ENCODE measurements at places on chromosomes 2 and 18. TPM values are rescaled to one million over a fixed set of nuclear protein-coding genes. Genes with fewer than 3 reads are reported as not detected.

DNA sequence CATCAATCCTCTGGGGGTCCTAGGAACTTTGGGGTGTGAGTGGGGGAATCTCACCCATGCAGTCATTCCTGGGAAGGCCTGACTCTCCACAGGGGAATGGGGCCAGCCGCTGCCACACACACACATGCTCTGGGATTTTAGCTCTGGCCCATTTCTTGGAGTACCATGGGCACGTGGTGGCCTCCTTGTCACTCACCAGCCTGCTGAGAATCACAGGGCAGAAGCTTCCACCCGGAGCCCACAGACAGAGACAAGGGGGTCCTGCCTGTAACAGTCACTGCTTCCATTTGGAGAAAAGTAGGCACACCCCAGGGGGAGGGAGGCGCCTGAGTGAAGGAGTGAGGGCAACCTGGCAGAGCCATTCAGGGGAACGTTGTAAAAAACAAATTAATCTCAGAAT, 48.8 kb downstream of the TWIST2 start:
- peaks cover 10% of the 10 kb centered on the region for H3K27me3 ChIP-seq
- H3K4me1 ChIP-seq = no peaks in the 10 kb centered on the region
- no peaks in the 10 kb centered on the region for H3K36me3 ChIP-seq
- no peak overlapping the region for H3K27ac ChIP-seq
- DNase-seq = no peak
- no peak overlapping the region for H3K4me3 ChIP-seq

Gene UCN
- total RNA-seq = 1.3 TPM

- H3K27ac ChIP-seq = no peak overlapping the region
- peaks cover 1% of the 10 kb centered on the region for H3K36me3 ChIP-seq
- no peak for DNase-seq
- no peak overlapping the region for H3K4me3 ChIP-seq
These were observed 264.5 kb downstream of the EIPR1 start for GRCh38 chr2:3113122-3113521.

- H3K27me3 ChIP-seq = no peaks in the 10 kb centered on the region
- H3K36me3 ChIP-seq = no peaks in the 10 kb centered on the region
- H3K27ac ChIP-seq = no peak overlapping the region
- H3K4me3 ChIP-seq = no peak overlapping the region
These were observed 35.7 kb downstream of the C18orf63 start for GRCh38 chr18:74351354-74351753.

DNA sequence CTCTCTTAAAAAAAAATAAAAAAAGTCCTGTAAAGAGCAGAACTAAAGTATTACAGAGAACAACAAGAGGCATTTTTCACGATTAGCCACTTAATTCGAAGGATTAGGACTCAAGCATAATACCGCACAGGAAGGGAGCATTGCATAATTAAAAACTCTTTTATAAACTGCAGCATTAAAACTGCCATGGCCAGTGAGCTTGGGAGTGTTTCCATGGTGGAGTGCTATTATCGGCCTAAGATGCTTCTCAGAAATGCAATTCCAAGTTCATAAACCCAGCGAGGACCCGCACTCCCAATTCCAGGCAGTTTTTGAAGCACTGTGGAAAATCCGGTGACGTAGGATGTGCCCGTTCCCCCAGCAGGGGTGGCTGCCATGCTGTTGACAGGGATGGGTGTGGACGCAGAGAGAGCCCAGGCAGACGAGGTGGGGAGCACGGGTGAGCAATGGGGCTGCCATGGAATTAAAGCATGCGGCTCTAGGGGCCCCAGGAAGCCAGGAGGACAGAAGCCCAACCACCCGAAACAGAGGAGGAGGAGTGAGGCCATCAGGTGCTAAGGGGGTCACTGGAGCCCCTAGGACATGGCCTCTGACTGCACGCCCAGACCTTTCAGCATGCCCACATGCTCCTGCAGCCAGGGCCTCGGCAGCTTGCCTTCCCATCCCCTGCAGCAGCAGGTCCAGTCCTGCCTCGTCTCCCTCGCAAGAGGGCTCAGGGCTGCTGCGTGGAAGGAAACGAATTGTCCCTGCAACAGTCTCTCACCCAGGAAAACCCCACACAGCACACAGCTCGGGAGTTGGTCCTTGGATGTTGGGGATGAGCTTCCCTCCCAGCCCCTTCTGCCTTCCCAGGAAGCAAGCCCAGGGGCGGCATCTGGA, 233.4 kb downstream of the NDUFA10 start:
- no peaks in the 10 kb centered on the region for H3K36me3 ChIP-seq
- H3K4me3 ChIP-seq = no peak overlapping the region
- H3K27me3 ChIP-seq = no peaks in the 10 kb centered on the region
- H3K27ac ChIP-seq = no peak overlapping the region
- DNase-seq = no peak

Gene ZNF638
- 65.5 TPM for total RNA-seq

- peaks cover 8% of the 10 kb centered on the region for H3K4me1 ChIP-seq
- H3K4me3 ChIP-seq = no peak overlapping the region
- no peak overlapping the region for H3K27ac ChIP-seq
These were observed 91.2 kb downstream of the SLC8A1 start for GRCh38 chr2:40360652-40361051.

- DNase-seq = no peak
- peaks cover 7% of the 10 kb centered on the region for H3K36me3 ChIP-seq
- H3K27ac ChIP-seq = no peak overlapping the region
- H3K4me1 ChIP-seq = no peaks in the 10 kb centered on the region
- no peak overlapping the region for H3K4me3 ChIP-seq
These were observed 157.4 kb downstream of the TAF4B start for GRCh38 chr18:26383454-26384270.

- no peaks in the 10 kb centered on the region for H3K4me1 ChIP-seq
- no peak for DNase-seq
- H3K36me3 ChIP-seq = no peaks in the 10 kb centered on the region
- no peak overlapping the region for H3K27ac ChIP-seq
- no peaks in the 10 kb centered on the region for H3K27me3 ChIP-seq
These were observed 601.7 kb upstream of the VRK2 start for GRCh38 chr2:57444752-57445430.

DNA sequence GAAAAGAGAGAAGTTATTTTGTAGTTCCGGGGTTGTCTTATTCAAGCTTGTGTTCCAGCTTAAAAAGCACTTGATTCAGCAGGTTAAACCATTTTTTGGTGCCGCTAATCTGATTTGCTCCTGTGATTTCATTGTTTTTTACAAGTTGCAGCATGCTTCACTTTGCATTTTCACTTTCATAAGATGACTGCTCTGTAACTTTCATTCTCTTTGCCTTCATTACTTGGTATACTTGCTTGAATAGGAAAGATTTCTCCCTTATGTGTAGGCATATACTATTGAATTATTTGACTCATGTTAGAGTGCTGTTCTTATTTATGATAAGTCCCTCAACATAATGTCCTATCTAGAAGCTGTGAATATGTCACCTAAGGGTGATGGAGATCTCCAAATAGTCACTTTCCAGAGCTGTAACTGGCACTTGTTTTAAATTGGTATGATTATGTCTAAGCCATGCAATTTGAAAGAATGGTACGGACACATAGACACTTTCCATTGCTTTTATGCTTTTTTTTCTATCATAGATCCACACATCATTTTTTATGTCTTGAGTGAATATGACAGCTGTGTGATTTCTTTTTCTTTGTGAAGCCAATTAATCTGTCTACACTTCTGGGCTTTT, 254.5 kb downstream of the DSEL start:
- peaks cover 44% of the 10 kb centered on the region for H3K4me1 ChIP-seq
- peak overlapping the region; percentile 68 for H3K27ac ChIP-seq
- no peak for DNase-seq
- H3K4me3 ChIP-seq = no peak overlapping the region
- H3K27me3 ChIP-seq = no peaks in the 10 kb centered on the region

GRCh38 chr2:121260370-121261154, 24.4 kb downstream of the TFCP2L1 start:
- H3K36me3 ChIP-seq = no peaks in the 10 kb centered on the region
- H3K4me1 ChIP-seq = peaks cover 2% of the 10 kb centered on the region
- H3K27me3 ChIP-seq = peaks cover 16% of the 10 kb centered on the region
- H3K27ac ChIP-seq = no peak overlapping the region
- no peak for DNase-seq

DNA sequence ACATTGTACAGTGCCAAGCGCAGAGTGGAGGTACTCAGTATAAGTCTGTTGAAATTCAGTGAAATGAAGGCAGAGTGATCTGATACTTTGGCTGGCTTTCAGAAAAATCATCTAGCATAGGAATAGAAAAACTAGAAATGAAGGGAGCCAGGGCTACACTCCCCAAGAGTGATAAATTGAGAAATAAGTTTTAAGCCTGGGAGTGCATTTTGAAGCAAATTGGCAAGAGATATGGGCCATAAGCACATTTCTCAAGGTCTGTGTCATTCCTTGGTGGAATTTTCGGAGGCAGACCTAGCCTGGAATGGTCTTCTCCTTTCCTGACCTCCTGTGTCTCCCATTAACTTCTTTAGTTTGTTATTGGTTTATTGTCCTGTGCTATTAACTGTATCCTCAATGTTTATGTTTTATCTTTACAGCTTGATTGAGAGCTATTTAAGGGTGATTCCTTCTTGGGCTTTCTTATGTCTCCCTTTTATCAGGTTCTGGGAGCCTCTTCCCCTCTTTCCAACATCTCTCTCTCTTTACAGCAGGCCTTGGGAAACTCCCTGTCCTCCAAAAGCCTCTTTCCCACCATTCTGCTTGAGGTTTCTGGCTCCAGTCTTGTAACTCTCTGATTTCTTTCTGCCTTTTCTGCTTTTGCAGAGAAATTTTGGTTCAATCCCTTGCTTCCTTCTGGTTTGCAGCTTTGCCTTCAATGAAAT, 649.5 kb downstream of the SLC4A3 start:
- no peaks in the 10 kb centered on the region for H3K36me3 ChIP-seq
- no peak overlapping the region for H3K27ac ChIP-seq
- H3K4me3 ChIP-seq = no peak overlapping the region
- H3K4me1 ChIP-seq = no peaks in the 10 kb centered on the region
- DNase-seq = no peak

Gene UGT1A6
- total RNA-seq = not detected

Data from activated naive CD8-positive, alpha-beta T cell treated with anti-CD3 and anti-CD28 coated beads for 36 hours (primary cell).